ENCODE measurements at places on chromosomes 3 and 15. TPM values are rescaled to one million over a fixed set of nuclear protein-coding genes. Genes with fewer than 3 reads are reported as not detected.

- DNase-seq = no peak
These were observed at the start of gene C2CD4B for GRCh38 chr15:62165104-62165792. C2CD4B (minus strand) TSS chr15:62165285; CDS start chr15:62164984, 301 bp downstream.

- DNase-seq = no peak
These were observed 105.5 kb downstream of the SEMA5B start for GRCh38 chr3:122921791-122922651.

The FBXW12 gene
- not detected for total RNA-seq

The IGDCC3 gene
- total RNA-seq = under 0.01 TPM

GRCh38 chr3:185164428-185165217 lies 11.8 kb upstream of the C3orf70 start:
- DNase-seq = no peak

- no peak for DNase-seq
These were observed 12.5 kb downstream of the SLC6A6 start for GRCh38 chr3:14414846-14415464.

The GOLGA8A gene
- total RNA-seq = 11.2 TPM
